ENCODE measurements at places on chromosomes 12 and 14.

DNA sequence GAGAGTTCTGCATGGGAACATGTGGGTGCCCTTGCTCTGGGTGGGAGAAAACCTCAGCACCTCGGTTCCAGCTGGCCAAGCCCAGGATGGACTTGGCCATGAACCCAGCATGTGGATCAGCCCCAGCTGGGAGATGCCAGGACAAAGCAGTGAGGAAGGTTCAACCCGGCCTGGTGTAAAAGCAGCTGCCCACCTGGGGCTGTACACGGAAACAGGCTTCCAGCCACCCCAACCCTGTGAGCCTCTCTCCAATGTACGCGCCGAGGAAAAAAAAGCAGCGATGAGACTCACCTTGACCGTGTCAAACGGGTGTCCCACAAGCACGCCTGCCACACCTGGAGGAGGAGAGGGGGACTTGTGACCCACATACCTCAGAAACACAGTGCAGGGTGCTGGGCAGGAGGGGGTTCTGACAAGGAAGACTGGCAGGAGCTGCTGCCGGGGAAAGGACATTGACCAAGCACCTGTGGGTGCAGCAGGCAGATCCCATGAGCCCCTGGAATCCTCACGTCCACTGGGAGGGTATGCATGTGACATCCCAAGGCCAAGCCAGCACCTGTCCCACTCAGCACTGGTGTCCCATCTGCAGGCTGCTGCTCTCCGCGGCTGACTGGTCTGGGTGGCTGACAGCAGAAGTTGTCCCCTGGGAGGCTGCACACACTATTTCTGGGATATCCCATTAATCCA, 7.5 kb downstream of the SLC25A29 start:
- DNase-seq = no peak

- no peak for DNase-seq
These were observed 10.4 kb downstream of the SLC7A8 start for GRCh38 chr14:23173031-23173430.

- DNase-seq = no peak
These were observed 2.6 kb downstream of the TROAP start for GRCh38 chr12:49325606-49326005.

DNA sequence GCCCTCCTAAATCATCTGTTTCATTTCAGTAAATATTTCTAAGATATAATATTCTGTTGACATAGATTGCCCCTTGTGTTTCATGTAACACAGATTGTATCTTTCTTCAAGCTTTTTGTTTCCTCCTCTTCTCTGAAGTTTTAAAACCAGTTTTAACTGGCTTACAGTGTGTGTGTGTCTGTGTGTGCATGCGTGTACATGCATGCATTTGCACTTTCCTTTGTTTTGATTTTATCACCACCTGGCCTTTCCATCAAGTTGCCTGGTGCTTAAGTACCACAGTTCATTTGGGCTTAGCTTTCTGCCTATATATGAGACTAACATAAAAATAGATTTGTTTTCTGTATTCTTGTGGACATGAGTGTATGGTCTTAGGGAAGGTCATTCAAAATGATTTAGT, 31.9 kb downstream of the ETNK1 start:
- DNase-seq = no peak

DNA sequence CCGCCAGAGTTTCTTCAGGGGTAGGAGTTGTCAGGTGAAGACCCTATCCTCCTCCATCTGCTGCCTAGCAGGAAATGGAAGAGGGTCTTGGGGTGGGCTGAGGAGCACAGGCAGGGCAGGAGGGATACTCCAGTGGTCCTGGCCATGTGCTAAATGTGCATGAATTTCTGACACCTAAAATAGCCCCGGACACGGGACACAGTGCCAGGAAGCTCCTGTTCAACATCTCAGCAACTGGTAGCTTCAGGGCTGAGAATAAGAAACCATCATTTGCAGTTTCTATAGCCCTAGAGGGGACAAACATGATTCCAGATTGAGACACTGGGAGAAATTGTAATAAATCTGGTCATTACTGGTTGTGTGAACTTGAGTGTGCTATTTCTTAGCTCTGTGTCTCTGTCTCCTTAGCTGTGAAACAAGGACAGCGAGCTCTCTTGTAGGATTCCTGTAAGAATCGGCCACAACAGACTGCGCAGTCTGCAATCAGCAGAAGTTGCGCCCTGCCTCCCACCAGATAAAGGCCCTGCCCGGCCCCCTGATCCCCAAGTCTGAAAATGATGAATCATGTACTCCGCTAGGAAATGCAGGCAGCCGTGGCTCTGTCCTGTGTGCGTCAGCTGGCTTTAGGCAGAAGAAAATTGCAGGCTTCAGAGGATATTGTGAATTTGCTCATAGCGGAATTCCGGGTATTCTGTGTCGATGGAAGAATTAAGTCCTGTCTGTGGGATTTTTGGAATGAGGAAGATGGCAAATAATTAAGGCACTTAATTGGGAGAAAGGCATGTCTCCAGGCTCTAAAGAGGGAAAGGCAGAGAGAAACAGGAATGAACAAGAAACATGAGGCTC, 35.2 kb upstream of the MEG3 start:
- DNase-seq = no peak

- DNase-seq = no peak
These were observed 21.0 kb downstream of the PAH start for GRCh38 chr12:102896067-102896466.

- no peak for DNase-seq
These were observed 502.7 kb downstream of the BCL11B start for GRCh38 chr14:98769326-98769725.

DNA sequence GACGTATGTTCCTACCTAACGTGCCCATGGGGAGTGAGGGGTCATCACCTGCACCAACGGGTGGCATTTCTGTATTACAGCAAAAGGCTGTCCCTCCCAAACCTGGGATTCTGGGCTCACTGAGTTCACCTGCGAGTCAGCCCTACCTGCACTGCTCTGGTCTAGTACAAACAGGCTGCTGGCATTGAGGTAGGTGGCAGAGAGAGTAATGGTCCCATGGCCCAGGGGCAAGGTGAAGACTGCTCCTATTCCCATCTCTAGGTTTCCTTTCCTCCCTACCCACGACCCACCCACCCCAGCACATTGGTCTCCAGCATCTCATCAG, 421 bp downstream of the SUOX start:
- DNase-seq = no peak

DNA sequence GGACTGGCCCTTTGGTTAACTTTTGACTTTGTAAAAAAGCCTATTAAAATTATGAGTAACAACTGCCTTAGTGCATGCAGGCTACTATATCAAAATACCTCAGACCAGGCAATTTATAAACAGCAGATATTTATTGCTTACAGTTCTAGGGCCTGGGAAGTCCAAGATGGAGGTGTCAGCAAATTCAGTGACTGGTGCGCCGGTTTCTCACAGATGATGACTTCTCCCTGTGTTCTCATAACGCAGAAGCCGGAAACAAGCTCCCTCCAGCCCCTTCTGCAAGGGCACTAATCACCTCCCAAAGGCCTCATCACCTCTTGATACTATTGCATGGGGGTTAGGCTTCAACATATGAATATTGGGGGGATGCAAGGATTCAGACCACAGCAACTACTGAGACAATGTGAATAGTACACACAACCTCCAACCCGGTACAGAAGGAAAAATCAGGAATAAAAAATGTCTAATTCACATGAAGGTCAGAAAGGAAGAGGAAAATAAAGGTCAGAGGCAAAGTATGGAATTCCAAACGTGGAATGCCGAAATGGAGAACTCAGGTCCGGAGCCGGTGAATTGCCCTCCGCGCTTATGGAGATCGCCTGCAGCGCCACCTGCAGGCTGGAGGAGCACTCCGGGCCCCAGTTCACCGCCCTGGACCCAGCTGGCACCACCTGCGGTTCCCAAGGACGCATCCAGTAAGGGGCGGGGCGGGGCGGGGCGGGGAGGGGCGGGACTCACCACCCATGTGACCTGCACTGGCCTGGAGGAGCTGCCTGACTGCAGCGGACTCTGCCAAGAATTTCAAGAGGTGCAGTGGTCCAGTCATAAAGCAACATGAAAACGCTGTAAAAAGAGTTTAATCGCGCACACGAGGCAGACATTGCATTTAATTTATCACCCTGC, 203.4 kb downstream of the KIF26A start:
- DNase-seq = no peak

DNA sequence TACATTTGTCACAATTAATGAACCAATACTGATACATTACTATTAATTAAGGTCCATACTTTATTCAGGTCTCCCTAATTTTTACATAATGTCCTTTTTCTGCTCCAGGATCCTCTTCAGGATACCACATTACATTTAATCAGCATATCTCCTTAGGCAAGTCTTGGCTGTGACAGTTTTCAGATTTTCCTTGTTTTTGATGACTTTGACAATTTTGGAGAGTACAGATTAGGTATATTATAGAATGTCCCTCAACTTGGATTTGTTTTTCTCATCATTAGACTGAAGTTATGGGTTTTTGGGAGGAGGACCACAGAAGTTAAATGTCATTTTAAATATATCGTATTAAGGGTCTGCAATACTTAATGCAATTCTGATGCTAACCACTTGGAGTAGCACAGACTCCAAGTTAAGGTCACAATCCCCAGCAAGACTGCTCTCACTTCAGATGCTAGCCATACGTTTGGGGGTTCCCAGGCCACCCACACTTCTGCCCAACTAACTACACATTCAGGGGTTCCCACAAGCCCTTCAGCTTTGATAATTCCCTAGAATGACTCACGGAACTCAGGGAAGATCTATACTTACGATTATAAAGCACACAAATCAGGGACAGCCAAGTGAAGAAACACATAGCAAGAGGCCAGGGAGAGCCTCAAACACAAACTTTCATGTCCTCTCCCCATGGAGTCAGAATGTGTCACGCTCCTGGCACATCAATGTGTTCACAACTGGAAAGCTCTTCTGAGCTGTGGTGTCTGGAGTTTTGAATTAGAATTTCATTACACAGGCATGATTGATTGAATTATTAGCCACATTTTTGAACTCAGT, 17.0 kb upstream of the NUBPL start:
- no peak for DNase-seq

DNA sequence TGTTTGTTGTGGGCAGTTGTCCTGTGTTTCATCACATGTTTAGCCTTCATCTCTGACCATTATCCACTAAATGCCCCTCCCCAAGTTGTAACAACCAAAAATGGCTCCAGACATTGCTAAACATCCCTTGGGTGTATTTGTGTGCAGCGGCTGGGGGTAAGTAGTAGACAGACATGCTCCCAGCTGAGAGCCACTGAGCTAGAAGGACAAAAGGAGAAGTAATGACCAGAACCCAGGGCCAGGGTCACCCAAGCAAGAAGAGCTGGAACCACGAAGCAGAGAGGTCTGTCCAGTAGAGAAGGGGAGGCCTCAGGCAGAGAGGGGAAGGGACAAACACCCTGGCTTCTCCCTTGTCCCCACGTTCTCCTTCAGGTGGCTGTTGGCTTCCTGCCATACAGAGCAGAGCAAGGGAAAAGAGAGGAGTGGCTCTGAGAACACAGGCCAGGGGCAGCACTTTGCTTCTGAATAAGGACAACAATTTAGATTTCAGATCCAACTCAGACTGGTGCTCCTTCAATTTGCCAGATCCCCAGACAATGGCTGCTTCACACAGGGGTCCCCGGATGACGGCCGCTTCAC, 55.2 kb downstream of the NDUFA12 start:
- DNase-seq = no peak

DNA sequence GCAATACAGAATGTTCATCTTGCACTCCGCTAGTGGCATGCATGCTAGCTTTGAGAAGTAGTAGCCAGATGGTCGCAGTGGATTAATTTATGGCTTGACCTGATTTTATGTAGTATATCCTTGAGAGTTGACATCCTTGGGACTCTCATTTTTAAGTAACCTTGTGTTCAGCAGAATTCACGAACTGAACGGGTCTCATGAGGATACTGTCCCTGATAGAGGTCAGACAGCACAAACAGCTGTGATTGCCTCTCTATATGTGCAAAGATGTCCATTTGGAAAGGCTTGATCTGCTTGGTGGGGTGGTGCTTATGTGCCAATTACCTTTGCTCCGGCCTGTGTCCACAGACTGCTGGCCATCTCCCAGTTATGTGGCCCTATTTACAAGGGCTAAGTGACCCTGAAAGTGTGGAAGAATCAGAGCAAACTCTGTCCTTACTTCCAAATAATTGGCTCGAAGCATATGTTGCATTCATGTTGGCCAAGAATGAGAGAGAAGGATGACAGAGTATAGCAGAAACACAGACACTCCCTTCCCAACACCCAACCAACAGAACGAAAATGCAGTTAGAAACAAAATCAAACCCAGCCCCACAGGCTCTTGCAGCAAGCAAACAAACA, 167.1 kb downstream of the CRADD start:
- DNase-seq = no peak

DNA sequence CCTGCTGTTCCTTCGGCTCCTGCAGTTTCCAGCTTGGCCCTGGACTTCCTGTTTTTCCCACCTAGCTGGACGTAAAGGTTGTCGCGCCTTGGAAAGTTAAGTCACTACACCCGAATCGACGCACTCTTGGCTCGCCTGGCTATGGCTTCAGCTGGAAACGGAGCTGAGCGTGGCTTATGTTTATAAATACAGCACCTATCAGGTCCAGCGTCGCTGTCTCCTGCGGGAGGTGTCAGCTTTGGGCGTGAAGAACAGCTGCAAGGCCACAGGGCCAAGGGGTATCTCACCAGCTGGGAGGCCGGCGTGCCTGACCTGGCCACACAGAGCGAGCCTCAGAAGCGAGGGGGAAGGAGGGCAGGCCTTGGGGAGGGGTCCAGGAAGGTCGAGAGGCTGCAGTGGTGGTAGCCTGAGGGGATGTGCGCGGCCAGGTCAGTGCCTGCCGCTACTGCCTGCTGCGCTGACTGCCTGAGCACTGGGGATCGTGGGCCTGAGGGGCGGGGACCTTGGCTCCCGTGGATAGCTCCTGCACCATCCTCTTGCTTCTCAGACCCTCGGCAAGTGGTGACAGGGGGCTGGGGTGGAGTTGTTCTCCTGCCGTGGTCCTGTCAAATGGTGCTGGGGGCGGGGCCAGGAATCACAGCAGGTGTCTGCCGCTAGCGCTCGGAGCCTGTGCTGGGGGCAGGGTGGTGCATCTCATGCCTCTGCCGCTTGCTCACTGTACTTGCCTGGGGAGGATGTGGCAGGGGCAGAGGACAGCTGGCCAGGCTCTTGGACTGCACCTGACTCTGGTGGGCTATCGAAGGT, 12.5 kb downstream of the PACS2 start:
- no peak for DNase-seq

GRCh38 chr12:55687746-55688145, 20.0 kb downstream of the ITGA7 start:
- no peak for DNase-seq

- DNase-seq = no peak
These were observed 11.9 kb downstream of the CACNA2D4 start for GRCh38 chr12:1906579-1906978.

DNA sequence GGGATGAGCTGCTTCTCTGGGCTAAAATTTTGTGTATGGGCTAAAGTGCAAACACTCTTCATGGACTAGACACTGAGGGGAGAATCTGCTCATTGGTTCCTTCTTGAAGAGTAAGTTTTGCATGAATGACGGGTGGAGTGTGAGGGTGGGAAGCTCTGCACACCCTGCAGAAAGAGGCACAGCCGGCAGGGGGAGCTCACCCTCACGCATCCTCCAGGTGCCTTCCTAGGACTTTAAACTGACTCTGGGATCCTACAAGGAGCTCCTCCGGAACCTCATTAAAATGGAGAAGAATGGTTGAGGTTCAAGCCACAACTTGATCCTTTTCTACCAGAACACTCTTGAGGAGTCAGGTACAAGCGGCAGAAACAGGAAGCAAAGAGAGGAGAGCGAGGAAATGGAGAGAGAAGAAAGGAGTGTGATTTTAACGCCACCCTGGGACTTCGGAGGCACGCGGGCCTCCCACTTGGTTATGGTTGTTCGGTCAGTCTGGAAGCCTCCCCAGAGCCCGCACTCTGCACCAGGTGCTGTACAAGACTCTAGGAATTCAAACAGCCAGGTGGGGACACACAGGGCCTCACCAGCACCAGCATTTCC, 87.5 kb downstream of the SETD3 start:
- no peak for DNase-seq
